ENCODE measurements at places on chromosomes 7 and 10.

DNA sequence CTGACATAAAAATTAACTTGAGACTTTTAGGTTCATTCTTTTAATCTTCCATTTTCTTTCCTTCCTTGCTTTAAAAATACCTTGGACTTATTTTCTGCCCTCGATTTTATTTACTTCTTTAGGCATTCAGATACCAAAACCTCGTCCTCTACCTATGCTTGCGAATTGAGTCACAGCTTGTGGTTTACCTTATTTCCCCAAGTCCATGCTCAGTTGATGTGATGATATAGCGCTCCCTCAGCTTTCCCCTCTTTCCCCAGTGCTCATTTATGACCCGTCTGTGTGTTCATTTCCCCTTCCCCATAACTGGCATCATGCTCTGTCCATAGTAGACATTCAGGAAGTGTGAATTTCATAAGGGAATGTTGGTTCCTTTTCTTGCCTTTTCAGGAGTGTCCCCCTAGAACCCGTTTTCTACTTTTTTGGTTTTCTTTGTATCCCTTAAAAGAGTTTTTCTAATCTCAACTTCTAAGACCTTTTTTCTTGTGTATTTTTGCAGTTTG, 19.1 kb upstream of the PRKRIP1 start:
- no peak for DNase-seq

GRCh38 chr7:17546189-17546588, 247.7 kb downstream of the AHR start:
- DNase-seq: no peak

DNA sequence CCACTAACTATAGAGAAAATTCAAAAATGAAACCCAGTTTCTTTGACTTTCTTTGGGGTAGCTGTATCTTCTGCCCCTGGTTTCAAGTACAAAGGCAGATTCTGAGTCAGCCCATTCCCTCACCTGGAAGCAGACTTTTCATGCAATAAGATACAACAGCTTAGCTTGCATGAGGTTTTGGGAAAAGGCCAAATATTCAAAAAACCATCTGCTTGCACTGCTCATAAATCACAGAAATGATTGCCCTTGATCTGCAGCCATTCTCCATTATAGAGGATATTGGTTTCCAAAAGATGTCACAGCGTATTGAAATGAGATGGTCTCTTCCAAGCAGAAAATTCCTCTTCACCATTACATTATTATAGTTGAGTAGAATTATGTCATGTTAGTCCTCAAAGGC, 354.0 kb downstream of the PHF14 start:
- no peak for DNase-seq

- DNase-seq: no peak
These were observed 102.2 kb downstream of the ZNF92 start for GRCh38 chr7:65475734-65476319.

DNA sequence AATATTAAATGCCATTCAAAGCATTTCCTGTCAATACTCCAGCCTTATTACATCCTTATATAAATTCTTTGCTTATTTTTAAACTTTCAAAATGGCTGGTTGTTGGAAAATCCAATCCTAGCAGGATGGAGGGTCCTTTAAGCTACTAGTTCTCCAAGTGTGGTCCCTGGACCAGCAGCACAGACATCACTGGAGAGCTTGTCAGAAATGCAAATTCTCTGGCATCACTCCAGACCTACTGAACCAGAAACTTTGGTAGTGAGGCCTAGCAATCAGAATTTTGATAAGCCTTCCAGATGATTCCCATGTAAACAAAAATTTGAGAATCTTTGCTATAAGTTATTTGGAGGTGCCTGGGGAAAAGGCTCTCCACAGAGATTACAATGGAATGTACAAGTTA, 43.8 kb downstream of the CALCR start:
- DNase-seq: no peak

GRCh38 chr10:68871731-68872342, 29.3 kb upstream of the DDX50 start:
- no peak for DNase-seq

GRCh38 chr7:116111475-116111874, 80.9 kb upstream of the TFEC start:
- no peak for DNase-seq

DNA sequence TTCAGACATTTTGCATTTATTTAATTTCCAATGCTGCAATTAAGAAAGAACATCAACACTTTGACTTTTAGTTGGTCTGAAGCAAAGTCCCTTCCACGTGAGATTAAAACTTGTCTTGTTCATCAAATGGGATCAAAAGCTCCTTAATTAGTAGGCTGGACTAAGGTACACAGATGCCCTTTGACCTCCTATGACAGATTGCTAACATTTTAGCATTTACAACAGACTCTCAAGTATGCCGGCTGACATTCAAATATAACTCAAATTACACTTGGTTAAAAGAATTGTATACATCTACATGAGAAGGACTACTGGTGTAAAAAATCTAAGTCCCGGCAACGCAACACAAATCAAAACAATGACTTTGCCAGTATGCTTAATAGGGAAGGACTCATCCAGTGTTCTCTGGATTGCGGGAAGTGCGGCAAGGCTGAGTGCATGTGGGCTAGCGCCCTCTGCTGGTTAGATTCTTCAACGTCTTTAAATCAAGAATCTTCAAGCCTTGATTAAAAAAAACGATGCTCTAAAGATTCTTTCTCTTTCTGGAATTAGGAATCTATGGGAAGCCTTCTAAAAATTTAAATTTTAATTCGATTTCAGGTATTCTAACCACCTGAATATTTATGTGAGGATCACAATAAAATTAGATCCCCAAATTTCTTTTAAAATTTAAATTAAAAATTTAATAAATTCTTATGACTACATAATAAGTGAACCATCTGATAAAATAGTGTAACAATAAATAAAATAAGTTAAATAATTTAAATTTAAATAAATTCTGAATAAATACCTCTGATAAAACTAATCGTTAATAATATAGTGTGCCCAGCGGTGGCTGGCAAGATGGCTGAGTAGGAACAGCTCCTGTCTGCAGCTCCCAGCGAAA, 444.7 kb downstream of the DGKB start:
- peak; percentile 73 for DNase-seq

GRCh38 chr7:114865564-114865963, 56.3 kb upstream of the MDFIC start:
- peak; percentile 39 for DNase-seq

- no peak for DNase-seq
These were observed 11.0 kb downstream of the RHBDD2 start for GRCh38 chr7:75889826-75890225.

DNA sequence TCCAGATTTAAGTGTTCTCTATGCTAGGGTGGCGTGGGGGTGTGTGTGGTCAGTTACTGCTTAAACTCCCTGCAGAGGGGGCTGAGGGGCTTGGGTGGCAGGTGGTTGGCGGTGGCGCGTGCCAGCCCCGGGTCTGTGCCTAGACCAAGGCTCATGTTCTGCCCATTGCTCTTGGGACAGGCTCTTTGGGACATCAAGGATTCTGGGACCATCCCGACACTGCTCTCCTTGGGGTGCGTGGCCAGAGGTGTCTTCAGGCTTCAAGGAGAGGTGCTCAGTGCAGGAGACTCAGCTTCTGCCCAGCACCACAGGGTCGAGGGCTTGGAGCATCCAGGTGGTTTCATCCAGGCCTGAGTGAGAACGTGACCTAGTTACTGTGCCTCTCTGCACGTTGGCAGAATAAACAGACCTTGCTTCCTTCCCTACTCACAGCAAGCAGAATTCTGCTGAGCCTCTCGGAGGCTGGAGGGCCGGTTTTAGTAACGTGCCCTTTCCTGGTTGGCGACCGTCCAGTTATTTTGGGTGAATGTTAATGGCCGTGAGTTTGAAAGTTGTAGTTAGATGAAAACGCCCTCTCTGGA, 39.9 kb downstream of the CAMK1D start:
- no peak for DNase-seq

DNA sequence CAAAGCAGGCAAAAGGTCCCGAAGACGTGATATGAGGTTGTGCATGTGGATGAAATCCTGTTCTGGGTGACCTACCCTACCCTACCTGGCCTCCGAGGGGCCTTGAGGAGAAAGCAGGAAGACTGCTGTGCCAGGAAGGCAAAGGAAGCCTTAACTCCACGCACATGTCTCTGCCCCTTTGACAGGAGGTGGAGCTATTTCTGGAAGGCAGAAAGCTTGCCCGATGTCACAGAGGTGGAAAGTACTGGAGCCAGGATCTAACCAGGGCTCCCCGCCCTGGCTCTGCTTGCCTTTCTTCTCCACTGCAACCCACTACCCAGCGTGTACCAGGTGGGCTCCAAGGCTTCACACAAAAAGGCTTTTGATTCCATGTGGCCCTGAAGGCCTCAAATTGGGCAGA, 66.4 kb upstream of the DDC start:
- no peak for DNase-seq

DNA sequence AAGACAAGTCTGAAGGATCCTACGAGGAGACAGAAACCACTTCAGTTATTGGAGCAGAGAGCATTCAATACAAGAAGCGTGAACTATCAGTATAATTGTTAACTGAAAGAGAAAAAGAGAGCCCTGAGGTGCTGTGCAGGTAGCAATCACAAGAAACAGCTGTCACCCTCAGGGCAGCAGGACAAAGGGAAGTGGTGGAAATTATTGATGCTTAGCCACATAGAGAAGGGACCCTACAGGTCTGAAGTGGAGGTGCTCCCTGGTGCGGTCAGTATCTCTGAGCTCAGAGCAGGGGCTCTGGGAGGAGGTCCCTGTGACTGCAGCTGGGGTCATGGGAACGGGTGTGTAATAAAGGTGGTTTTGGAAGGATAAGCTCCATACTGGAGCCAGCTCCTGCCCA, 97.8 kb upstream of the KLF6 start:
- peak; percentile 30 for DNase-seq

DNA sequence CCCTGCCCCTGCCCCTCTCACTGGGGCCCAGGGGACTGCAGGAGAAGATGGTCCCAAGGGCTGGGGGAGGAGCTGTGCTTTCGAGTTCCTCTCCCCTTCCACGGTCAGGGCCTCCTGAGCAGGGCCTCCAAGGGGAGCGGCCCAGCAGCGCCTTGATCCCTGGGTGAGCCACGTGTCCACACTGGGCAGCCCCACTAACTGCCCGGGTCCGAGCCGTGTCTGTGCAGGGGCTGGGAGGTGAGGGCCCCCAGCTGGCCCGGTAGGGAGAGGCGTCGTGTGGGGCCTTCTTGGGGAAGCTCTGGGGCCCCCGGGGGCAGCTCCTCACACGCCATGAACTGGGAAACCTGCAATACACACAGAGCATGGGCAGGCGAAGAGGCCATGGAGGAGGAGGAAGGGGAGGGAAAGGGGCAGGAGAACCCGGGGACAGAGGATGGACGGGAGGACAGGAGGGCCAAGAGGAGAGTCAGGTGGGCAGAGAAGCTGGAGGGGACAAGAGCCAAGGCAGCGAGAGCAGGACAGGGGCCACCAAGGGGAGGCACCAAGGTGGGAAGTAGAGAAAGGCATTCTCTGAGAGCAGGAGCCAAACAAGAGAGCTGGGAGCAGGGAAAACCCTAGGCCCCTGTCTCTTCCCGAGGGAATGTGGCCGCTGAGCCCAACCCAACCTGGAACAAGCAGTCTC, 32.8 kb downstream of the KCNH2 start:
- no peak for DNase-seq

GRCh38 chr10:132554991-132555647, 17.5 kb downstream of the INPP5A start:
- no peak for DNase-seq

GRCh38 chr10:80471715-80472233, 17.7 kb downstream of the TSPAN14 start:
- no peak for DNase-seq

DNA sequence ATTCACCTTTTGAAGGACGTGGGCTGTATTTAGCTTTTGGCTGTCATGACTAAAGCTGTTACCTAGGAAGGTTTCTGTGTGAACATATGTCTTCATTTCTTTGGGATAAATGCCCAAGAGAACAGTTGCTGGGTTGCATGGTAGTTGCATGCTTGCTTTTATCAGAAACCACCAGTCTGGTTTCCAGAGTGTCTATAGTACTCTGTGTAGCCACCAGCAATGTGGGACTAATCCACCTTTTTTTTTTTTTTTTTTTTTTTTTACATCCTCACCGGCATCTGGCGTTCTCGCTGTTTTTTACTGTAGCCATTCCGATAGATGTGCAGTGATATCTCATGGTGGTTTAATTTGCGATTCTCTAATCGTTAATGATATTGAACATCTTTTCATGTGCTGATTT, 297.8 kb downstream of the SDK1 start:
- no peak for DNase-seq

- no peak for DNase-seq
These were observed 220.9 kb upstream of the PLXDC2 start for GRCh38 chr10:19595212-19595845.

- DNase-seq: no peak
These were observed 44.5 kb upstream of the AGR3 start for GRCh38 chr7:16926283-16926682.

- no peak for DNase-seq
These were observed 61.4 kb upstream of the CTBP2 start for GRCh38 chr10:125221716-125222115.

GRCh38 chr7:93228302-93228701, 2.0 kb upstream of the HEPACAM2 start:
- DNase-seq: no peak

DNA sequence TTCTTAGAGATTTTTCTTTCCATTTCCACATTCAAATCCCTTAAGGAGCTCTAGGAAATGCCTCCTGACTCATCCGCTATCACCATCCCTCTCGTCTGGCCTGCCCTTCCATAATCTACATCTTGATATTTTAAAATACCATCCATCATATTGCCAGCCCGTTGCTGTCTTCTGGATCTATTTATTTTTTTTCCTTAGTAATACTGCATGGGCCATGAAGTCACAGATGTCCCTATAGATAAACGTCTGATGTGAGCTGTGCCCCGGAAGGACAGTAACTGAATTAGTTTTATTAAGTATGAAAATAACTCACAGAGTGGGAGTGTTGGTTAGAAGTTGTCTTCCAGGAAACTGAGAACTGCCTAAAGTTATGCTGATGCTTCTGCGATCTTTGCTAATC, 76.2 kb downstream of the KLF6 start:
- no peak for DNase-seq

All from head of caudate nucleus (tissue), 42 donors.